ENCODE measurements at places on chromosomes 16 and 17.

- no peak for DNase-seq
These were observed 83.1 kb upstream of the IRX6 start for GRCh38 chr16:55240888-55241287.

DNA sequence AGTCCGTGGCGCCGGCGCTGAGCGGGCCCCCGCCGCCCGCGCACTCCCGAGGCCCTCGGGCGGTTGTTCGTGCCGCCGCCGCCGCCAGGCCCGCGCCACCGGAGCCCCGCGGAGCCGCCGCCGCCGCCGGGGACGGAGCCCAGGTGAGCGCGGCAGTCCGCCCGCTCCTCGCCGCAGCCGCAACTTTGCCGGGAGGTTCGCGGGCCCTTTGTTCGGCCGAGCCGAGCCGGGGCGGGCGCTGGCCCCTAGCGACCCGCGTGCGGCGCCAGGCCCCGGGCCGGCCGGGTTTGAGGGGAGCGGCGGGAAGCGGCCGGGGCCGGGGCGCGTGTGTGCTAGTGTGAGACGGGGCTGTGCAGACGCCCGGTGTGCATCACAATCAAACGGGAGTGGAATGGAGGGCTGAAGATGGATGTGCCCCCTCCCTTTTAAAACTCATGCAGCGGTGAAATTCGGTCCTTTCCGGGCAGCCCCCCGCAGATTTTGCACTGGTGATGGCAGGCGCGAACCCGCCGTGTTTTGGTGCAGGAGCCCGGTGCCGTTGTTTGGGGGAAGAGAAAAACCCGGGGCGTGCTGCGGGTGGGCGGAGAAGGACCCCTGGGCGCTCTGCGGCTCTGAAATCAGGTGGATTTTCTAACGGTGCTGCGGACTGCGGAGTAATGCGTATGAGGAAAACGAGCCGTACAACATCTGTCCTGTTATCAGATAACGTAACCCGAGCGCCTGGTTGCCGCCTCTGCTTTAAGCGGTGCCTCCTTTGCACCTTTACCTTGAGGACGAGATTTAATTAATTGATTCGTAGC is 823 bp downstream of the TNRC6C start:
- DNase-seq: peak; percentile 44

GRCh38 chr17:12726131-12726530 is 60.4 kb downstream of the MYOCD start:
- DNase-seq: no peak

GRCh38 chr17:67672592-67673335 is 45.0 kb upstream of the NOL11 start:
- no peak for DNase-seq
